Activated T-helper 1 cell treated with anti-CD3 and anti-CD28 coated beads, Interleukin-2, amount 50 U/mL, for 16 hours (primary cell): ENCODE measurements at places on chromosomes 13 and 19.
A peak's percentile ranks its signal among the peaks of the same experiment; 100 is the strongest.

DNA sequence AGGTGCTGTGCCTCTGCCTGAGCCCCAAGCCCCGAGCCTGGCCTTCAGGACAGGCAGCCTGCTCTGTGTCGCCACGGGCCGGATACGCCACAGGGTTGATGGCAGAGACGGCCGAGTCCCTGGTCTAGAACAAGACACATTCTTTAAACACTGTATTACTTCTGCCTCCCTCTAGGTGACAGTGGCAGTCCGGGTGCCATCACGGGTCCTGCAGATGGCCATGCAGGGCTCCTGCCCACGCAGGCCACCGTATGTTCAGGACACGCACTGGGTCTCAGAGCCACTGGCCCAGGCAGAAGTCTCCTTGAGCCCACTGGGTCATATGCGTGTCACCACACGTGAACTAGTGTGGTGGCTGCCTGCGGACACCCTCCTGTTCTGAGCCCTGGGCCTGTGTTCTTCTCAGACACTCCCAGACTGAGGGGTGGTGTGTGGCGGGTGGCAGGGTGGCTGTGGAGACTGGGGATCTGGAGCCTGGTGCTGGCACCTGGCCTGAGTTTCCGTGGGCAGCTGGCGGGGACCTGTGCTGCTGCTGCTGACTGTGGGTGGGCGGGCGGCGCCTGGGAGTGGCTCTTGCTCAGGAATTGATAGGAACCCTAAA lies 4.4 kb downstream of the PLEKHJ1 start:
- DNase-seq: no peak

GRCh38 chr13:40233731-40234195 lies 432.7 kb downstream of the FOXO1 start:
- DNase-seq: no peak

DNA sequence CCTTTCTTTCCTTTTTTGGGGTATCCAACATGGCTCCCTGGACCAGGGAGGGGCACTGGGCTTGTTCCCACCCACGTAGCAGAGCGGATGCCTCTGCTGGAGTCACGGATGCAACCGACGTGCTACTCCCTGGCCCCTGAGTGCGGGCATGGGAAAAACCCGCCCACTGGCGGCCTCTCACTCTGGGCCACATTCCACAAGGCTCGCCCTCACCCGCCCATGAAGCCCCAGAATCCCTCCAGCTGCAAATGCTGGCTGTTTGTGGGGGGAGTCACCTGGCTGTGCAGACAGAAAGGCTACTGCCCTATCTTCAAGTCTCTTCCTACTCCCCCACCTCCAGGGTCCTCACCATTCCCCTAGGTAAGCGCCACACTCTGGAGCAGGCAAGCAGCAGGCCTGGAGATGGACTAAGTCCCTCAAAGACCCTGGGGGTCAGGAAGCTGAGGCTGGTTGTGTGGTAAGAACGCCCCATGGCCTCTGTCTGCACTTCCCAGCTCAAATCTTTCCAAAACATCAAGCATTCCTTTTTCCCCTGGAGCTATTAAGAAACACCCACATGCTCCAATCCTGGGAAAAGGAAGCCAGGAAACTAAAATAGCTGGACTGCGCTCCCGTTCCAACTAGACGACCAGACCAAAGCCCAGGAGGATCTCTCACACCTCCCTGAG lies 17.9 kb upstream of the EPHX3 start:
- DNase-seq: no peak

DNA sequence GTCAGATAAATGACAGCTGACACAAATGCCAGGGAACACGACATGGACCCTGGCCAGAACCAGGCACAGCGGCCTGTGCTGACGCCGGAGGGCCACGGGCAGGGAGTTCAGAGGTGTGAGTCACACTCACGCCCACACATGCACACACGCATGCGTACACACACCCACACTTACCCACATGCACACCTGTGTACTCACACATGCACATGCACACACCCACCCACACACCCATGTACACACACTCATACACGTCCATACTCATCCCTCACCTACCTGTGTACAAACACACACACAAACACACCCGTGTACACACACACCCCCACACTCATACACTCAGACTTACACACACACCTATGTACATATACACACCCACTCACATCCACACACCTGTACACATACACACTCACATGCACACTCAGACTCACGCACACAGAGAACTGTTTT lies 40.4 kb downstream of the MLLT1 start:
- no peak for DNase-seq

GRCh38 chr19:2344381-2344870 lies 15.6 kb upstream of the TMPRSS9 start:
- no peak for DNase-seq

DNA sequence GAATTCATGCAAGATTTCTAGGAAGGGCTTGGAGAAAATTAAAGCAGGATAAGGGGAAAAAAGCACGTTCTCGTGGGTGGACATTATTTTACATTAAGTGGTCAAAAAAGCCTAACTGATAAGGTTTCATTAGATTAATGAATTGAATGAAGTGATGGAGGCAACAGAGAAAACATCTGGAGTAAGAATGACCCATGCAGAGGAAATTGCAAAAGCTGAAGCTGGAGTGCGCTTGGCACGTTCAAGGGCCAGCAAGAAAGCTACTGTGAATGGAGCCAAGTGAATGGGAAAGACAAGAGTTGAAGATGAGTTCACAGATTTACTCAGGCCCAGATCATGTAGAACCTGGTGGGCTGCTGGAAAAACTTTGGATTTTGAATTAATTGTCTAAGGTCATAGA lies 777.9 kb downstream of the DACH1 start:
- no peak for DNase-seq

DNA sequence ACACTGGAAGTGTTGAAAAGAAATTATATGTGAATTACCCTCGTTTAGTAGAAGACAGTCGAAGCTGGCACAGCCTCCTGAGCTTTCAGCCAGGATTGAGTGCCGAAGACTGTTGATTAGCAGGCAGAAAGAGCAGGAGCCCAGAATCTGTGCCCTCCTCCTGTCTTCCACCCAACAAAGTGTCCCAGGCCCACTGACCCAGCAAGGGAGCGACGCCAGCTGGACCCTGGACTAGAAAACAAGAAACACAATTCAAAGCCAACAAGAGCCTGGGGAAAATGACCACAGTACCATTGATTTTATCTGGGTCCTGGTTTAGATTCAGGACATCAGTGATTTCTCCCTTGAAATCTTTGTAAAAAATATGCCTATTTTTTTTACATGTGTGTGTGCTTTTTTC lies 120.7 kb downstream of the RXFP2 start:
- no peak for DNase-seq

DNA sequence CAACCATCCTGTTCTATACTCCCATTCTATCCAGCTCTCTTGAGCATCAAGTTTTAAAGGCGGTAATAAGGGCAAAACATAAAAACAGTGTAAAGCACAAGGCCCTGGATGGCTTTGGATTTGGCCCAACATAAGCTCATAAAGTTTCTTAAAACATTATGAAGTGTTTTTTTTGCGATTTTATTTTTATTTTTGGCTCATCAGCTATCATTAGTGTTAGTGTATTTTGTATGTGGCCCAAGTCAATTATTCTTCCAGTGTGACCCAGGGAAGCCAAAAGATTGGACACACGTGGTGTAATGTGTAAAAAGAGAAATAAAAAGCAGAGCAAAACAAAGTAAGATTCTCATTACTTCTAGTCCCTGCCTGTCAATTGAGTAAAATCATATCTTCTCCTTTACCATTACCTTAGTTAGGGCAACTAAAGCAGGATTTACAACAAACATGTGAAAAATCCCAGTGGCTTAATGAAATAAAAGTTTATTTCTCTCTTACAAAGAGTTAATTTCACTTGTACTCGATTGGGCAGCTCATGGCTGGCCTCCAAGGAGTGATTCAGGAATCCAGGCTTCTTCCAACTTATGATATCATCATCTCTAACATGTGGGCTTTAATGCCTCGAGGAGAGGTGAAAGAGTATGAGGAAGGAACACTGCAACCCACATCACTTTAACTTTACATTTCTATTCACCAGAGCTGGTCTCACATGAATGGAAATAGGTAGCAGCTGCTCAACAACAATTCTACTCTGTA lies 725.2 kb upstream of the SLITRK1 start:
- DNase-seq: no peak

DNA sequence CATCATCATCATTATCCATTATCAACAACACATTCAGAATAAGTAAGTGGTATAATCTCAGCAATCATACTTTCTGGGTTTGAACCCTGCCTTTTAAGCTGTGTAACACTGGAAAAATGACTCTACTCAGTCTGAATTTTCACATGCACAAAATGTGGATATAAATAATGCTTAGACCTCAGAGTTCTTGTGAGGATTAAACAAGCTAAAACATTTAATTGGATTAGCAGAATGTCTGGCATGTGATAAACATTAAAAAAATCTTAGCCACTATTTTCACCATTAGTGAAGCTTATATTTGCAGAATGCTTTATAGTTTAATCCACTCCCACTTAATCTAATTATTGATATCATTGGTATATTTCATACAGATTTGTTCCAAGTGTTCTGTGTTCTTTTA lies 412.3 kb downstream of the RFC3 start:
- DNase-seq: no peak

DNA sequence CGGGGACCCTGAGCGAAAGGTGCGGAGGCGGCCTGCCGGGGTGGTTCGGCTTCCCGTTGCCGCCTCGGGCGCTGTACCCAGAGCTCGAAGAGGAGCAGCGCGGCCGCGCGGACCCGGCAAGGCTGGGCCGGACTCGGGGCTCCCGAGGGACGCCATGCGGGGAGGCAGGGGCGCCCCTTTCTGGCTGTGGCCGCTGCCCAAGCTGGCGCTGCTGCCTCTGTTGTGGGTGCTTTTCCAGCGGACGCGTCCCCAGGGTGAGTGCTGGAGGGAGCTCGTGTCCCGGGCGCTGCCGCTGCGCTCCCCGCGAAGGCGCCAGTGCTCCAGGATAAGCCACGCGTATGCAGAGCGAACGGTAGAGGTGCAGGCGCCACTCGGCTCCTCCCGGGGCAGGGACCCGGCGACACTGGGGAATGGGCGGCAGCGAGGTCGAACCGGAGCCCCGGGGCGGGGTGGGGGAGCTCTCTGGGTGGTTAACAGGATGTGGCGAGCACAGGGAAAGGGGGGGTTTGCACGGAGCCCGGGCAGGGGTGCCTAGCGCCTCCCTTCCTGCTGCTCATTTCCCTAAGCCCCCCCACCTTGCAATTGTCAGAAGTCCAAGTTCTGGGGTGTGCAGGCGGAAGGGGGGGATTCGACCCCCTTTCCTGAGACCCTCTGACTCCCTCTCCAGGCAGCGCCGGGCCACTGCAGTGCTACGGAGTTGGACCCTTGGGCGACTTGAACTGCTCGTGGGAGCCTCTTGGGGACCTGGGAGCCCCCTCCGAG lies at the start of gene IL27RA:
IL27RA (plus strand) TSS at position 44 of the 762 bp plus-strand sequence; CDS start at position 155, 111 bp downstream.
- DNase-seq: peak; percentile 69

DNA sequence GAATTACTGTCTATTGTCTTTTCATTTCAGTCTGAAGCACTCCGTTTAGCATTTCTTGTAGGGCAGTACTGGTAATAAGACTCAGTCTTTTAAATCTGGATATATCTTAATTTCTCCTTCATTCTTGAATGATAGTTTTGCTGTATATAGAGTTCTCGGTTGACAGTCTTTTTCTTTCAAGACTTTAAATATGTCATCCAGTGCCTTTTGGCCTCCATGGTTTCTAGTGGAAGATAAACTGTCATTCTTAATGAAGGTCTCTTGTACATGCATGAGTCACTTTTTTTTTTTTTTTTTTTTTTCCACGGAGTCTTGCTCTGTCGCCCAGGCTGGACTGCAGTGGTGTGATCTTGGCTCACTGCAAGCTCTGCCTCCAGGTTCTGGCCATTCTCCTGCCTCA lies 27.2 kb upstream of the ZDHHC20 start:
- DNase-seq: no peak

DNA sequence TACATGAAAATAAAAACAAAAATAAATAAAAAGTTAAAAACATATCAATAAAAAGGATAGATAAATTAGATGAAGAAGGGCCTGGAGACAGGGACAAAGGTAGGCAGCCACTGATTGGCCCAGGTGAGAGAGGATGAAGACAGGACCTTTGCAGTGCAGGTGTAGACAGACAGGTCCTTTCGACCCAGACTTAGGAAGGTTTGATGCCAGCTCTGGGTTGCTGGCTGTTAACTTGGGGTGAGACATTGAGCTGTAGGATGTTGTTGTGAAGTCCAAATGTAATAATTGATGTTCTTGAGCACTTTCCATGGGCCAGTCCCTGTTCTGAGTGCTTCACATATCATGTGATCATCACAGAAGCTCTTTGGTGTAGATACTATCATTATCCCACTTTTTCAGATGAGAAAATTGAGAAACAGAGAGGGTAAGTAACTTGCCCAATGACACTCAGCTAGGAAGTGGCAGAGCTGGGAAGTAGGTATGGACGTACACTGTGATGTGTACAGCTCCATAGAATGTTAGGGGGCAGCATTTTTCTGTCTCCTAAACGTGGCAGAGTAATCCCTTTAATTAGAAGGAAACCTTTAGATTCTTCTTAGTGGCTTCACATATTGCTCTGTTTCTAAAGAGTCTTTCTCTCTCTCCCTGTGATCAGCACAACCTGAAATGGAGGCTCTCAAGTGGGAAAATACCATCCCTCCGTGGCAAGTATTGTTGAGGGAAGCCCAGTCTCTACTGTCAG lies 76.0 kb upstream of the STK24 start:
- no peak for DNase-seq

GRCh38 chr13:29472332-29472961 lies 123.0 kb downstream of the SLC7A1 start:
- no peak for DNase-seq

DNA sequence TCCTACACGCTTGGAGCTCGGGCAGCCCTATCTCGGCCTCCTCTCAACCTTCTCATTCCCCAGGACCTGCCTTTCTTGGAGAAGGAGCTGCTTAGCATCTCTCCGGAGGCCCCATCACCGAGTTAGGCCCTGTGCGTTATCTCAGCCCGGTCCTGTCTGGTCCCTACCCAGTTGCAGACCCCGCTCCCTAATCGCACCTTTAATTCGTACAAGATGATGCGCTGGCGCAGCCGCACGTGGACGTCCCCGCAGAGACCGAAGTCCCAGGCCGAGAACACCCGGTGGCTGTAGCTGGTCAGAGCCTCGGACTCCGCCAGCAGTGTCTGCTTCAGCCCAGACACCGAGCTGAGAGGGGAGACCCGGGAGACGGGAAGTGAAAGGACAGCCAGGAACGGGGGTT lies 5.7 kb upstream of the LENG1 start:
- no peak for DNase-seq

DNA sequence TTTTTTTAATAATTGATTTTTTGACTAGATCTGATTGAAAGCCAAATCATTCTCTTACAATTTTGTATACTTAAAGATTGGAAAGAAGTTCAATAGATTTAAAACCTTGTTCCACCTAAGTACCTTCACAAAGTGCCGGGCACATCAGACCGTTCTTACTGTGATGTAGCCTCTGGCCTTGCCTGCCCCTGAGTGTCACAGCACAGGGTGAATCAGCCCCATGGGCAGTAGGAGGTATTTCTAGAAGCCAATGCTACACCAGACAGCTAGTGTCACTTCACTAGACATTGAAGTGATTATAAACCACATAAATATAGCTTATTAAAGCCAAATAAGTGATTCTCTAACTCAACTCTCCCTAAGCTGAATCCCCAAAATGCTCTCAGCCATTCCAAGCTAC lies 131.3 kb downstream of the LACC1 start:
- DNase-seq: no peak

GRCh38 chr19:48210005-48210404 lies 39.5 kb downstream of the ZSWIM9 start:
- no peak for DNase-seq

GRCh38 chr19:15008308-15008707 lies 28.6 kb upstream of the SLC1A6 start:
- no peak for DNase-seq
